LHCN-M2 (cell line): ENCODE measurements at places on chromosomes 7 and 10. TPM values are rescaled to one million over a fixed set of nuclear protein-coding genes. Genes with fewer than 3 reads are reported as not detected.

CRHR2 gene
- not detected in 2 replicates for total RNA-seq

CRYGN gene
- not detected in 2 replicates for total RNA-seq

TRIM8 gene
- 135 and 136 TPM in 2 replicates for total RNA-seq

PAX4 gene
- total RNA-seq = not detected in 2 replicates

NPY4R2 gene
- not detected in 2 replicates for total RNA-seq

LRRD1 gene
- total RNA-seq = 0.06 TPM in 1 of 2 replicates, not detected in the other

GIMAP5 gene
- total RNA-seq = not detected in 2 replicates

AGFG2 gene
- total RNA-seq = 23.0 and 28.0 TPM in 2 replicates

CACNA2D1 gene
- total RNA-seq = 36.7 and 40.4 TPM in 2 replicates

POM121 gene
- 12.1 and 13.4 TPM in 2 replicates for total RNA-seq

WNT8B gene
- total RNA-seq = not detected in 2 replicates

OR2A42 gene
- total RNA-seq = not detected in 2 replicates

POLR2J2 gene
- 0.86 and 2.4 TPM in 2 replicates for total RNA-seq

CYP3A4 gene
- 0.13 TPM in 1 of 2 replicates, not detected in the other for total RNA-seq

GIMAP7 gene
- total RNA-seq = not detected in 2 replicates

LLCFC1 gene
- total RNA-seq = not detected in 2 replicates

SAMD9L gene
- 18.5 and 28.4 TPM in 2 replicates for total RNA-seq

MBL2 gene
- total RNA-seq = not detected in 2 replicates

NUTM2B gene
- total RNA-seq = 0.34 and 0.58 TPM in 2 replicates

ASAH2 gene
- total RNA-seq = 0.51 and 0.80 TPM in 2 replicates

TEX47 gene
- total RNA-seq = not detected in 2 replicates

HMX3 gene
- total RNA-seq = not detected in 2 replicates

RTKN2 gene
- total RNA-seq = 6.9 and 8.6 TPM in 2 replicates

GNG11 gene
- total RNA-seq = 90.1 and 92.7 TPM in 2 replicates

FAM24B gene
- 38.1 and 48.2 TPM in 2 replicates for total RNA-seq

LRRC18 gene
- total RNA-seq = not detected in 2 replicates

TFEC gene
- not detected in 2 replicates for total RNA-seq

VWDE gene
- 0.11 and 0.51 TPM in 2 replicates for total RNA-seq

GTF2IRD1 gene
- total RNA-seq = 18.1 and 19.7 TPM in 2 replicates

GRID2IP gene
- total RNA-seq = not detected in 2 replicates

ATOH7 gene
- 0.11 TPM in 1 of 2 replicates, not detected in the other for total RNA-seq

PARP12 gene
- total RNA-seq = 8.5 and 14.6 TPM in 2 replicates

GPC2 gene
- total RNA-seq = 9.6 and 9.9 TPM in 2 replicates

HTR7 gene
- total RNA-seq = 18.3 and 19.6 TPM in 2 replicates

NKX1-2 gene
- total RNA-seq = not detected in 2 replicates

SPDYE2B gene
- total RNA-seq = not detected in 2 replicates

TSPAN33 gene
- 0.57 TPM in 1 of 2 replicates, not detected in the other for total RNA-seq

CYP2C8 gene
- total RNA-seq = not detected in 2 replicates

FLNC gene
- 215 and 254 TPM in 2 replicates for total RNA-seq

GHRHR gene
- total RNA-seq = not detected in 2 replicates

FGFBP3 gene
- total RNA-seq = 0.40 and 0.64 TPM in 2 replicates

EN2 gene
- total RNA-seq = 0.19 and 0.69 TPM in 2 replicates

SLC26A4 gene
- total RNA-seq = 34.8 and 59.2 TPM in 2 replicates

CLEC2L gene
- not detected in 2 replicates for total RNA-seq

KCNIP2 gene
- 0.17 and 0.26 TPM in 2 replicates for total RNA-seq

ZP3 gene
- 2.7 TPM in 1 of 2 replicates, not detected in the other for total RNA-seq

STEAP2 gene
- 11.4 and 23.9 TPM in 2 replicates for total RNA-seq

CCDC172 gene
- not detected in 2 replicates for total RNA-seq

PKD1L1 gene
- total RNA-seq = 0.06 TPM in 2 replicates

TAF3 gene
- total RNA-seq = 3.3 and 3.4 TPM in 2 replicates

NEBL gene
- total RNA-seq = 0.11 and 0.13 TPM in 2 replicates

BMPER gene
- 4.1 and 5.1 TPM in 2 replicates for total RNA-seq
